Stimulated activated CD4-positive, alpha-beta T cell treated with anti-CD3 and anti-CD28 coated beads, Interleukin-12 subunit alpha, Interleukin-12 subunit beta, amount 100 ng/mL, for 24 hours (primary cell): ENCODE measurements at places on chromosomes 3 and 15.

DNA sequence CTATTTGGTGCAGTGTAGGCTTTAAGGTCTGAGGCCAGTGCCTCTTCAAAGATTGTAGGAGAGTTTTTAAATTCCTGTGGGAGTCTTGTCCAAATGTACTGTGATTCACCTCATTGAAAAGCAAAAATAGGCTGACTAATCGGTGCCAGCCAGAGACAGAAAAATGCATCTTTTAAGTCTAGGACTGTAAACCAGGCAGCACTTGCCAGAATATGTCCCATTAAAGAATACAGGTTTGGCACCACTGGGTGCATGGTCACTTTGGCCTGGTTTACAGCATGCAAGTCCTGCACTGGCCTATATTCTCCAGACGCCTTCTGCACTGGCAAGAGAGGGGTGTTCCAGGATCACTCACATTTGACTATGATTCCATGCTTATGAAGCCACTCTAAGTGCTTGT lies 20.3 kb upstream of the NOX5 start:
- no peak for DNase-seq

DNA sequence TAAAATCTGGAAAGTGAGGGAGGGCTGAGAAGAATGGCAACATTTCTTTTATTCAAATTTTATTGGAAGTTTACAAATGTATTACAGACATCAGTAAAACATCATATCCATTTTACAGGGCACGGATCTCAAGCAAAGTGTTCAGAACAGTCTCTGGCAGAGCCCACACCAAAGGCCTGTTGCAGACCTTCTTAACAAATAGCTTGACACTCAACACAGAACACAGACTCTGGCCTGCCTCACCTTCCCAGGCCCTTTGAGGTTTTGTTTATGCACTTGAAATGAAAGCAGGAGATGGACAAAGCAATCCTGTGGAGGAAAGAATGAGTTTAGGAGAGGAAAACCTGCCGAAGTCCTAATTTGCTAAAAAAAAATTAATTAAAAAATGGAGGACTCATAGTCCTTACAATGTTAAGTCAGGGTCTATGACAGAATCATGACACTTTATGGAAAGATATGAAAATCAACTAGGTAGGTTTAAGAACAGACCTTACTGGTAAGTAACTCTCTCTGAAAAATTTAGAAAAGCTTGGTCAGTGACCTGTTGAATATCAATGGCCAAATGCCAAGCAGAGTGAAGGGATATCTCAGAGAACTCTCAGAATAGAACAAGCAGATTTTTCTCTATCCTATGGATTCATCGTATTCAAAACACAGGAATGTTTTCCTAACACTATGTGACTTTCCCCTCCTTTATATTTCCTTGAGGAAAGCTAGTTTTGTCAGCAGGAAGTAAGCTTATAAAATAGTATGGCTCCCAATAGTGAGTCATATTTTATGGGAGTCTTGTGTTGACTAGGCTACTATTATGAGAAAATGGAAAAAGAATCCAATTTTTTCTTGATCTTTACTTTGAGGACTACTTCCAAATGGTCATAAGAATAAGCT lies 70.8 kb upstream of the PSMD6 start:
- no peak for DNase-seq

DNA sequence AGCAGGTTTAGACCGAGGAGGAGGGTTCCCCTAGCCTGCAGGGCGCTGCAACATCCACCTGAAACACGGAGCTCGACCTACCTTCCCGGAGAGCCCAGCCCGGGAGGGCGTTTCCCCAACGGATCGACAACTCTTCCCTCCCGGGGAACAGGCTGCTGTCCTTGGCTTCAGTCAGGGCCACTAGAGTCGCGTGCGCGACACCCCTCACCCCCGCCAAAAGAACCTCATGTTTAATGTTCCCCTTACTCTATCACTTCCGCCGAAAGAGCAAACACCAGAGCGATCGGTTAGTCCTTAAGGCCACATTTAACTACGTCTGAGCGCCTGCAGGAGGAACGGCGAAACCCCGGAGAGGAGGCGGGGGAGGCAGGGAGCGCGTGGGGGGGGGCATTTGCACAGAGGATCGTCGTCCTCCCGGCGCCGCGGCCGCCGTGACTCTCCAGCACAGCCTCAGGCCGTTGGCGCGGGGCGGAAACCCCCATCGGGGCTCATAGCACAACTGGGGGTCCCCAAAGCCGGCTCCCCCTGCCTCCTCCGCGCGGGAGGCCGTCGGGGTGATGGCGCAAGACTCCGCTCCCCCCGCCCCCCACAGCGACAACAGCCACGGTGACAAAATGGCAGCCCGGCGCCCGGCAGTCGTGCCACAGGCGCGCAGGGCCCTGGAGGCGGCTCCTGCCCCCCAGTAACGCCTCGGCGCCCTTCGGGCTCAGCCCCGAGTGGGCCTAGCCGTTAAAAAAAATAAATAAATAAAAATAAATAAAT lies 3.2 kb downstream of the ANP32A start:
- DNase-seq: peak; percentile 61

GRCh38 chr3:52743721-52744120 lies 27.0 kb downstream of the NEK4 start:
- no peak for DNase-seq

DNA sequence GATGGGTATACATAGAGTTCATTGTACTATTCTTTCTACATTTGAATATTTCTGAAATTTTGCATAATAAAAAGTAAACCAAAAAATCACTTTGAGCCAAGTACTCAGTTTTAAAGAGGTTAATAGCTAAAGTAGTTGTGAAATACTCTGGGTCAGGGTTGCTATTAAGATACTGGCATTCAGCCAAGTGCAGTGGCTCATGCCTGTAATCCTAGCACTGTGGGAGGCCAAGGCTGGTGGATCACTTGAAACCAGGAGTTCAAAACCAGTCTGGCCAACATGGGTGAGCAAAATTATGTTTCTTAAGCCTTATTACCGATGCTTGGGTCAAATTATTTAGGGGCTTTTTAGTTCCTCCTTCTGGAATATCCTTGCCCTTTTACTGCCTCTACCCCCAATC lies 122.0 kb upstream of the MELTF start:
- DNase-seq: no peak

GRCh38 chr3:65848024-65848423 lies 190.7 kb downstream of the MAGI1 start:
- no peak for DNase-seq

DNA sequence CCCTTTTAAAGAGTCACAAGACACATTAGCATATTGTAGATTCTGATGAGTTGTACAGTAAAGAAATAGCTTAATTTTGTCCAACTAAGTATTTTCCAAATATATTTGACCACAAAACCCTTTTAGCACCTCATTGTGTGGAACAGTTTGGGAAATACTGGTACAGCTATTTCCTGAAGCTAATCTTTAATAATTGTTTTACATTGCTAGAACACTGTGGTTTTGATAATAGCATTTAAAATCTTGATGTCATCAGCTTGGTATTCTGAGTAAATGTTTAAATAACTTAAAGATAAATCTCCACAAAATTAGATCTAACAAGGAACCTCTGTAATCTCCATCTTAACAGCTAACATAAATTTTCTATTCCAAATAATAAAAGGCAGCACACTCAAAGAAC lies 140.0 kb upstream of the MLF1 start:
- DNase-seq: no peak
